ENCODE measurements at places on chromosomes 2 and 18.

DNA sequence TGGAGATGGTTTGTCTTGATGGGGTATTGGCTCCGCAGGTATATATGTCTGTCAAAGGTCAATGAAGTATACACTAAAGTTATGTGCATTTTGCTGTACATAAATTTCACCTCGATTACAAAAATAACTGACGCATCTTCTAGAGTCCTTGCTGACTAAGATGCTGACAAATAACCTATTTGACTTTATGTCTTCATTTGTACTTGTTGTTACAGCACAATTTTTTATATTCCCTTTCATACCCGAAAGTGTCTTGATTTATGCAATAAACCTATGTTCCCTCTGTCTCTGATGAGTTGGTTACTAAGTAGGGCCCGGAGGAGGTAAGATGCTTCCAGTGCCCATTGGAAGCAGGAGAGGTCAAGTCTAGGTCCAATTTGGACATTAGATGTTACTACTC is 93.5 kb downstream of the COPS8 start:
- DNase-seq, result no peak

GRCh38 chr18:4549164-4549872 is 94.2 kb upstream of the DLGAP1 start:
- no peak for DNase-seq

DNA sequence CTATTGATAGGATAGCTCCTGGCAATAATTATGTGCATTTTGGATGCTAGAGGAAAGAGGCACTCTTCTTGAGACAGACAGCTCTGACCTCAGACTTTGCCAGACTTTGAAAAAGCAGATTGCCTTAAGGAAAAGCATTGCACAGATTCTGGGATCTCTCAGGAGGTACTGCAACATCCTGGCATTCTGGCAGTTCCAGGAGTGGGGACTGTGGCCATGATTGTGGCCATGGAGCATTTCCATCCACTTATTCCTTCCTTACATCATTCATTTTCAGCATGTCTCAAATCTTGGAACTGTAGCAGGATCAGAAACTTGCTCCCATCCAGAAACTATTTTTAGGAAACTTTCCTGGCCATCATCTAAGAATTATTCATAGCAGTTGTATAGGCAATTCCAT is 144.9 kb upstream of the FOSL2 start:
- DNase-seq, result no peak

DNA sequence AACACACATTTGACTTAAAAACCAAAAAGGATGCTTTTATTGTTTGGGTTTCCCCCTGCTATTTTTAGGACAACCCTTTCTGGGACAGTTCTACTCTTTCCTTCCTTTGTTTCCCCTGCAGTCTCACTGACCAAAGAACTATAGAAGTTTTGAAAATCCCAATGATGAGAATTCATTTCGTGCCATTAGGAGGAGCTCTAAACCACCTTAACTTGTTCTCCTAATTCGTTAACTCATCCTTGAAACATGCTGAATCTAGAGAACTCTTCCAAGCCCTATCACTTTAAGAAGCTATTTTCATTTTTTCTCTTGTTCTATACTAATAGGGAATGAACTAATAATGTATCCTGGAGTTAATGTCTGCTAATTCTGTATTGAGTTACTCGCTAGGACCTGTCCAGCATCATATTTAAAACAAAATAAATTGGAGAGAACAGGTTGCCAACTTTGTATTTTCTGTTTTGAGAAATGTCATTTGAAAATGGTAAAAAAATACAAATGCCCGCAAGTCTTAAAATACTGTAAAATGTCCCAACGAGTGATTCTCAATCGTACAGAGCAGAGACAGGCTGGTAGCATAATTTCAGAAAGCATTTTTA is 62.9 kb downstream of the AFTPH start:
- DNase-seq, result no peak

GRCh38 chr2:132581991-132582738 is 87.8 kb downstream of the LYPD1 start:
- no peak for DNase-seq

- DNase-seq, result no peak
These were observed 16.4 kb downstream of the EPC2 start for GRCh38 chr2:148660999-148661398.

- no peak for DNase-seq
These were observed 605 bp downstream of the C2orf68 start for GRCh38 chr2:85611217-85611704.

DNA sequence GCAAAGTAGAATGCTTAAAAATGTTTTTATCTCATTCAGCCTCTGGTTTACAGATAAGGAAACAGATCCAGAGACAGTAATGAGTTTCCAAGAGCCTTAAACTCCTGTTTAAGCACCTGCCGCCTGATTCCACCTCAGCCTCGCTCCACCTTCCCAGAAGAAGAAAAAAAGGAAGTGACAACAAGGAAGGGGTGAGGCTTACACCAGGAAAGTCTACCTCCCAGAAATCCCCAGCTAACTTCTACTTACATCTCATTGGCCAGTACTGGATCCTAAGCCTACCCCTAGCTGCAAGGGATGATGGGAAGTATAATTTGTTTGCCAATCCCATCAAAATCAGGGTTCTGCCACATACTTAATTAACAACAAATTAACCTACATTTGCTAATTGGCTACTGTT is 15.3 kb upstream of the ARID5A start:
- no peak for DNase-seq

DNA sequence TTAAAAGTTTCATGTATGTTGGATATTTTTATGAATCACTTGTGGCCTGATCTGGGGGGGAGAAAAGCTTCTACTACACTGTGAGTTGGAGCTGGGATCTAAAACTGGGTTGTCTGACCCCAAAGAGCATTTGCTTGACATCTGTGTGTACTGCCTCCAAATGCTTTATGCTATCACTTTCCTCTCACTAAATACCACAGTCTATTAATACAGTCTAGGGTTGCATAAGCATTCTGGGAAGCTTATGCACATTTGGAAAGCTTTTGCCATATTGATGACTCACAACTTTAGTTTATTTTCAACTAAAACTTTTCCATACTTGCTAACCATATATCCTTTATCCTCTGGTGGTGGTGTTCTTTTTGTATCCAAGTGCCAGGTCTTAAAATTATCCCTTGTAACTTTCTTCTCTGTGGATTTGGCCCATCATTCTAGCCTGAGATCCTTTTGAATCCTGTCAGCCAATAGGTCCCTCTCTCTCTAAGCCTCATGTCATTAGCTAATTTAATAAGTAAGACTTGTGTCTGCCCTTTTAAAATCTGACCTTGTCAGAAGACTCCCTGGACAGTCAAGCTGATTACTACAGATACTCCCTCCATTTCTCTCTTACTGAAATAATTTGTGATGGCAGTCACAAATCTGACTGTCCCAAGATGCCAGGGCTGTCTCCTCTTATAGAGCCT is 72.7 kb downstream of the NXPH2 start:
- no peak for DNase-seq

GRCh38 chr2:200359552-200359951 is 53.1 kb downstream of the SPATS2L start:
- DNase-seq, result no peak
